ENCODE measurements at places on chromosomes 7 and 10. TPM values are rescaled to one million over a fixed set of nuclear protein-coding genes. Genes with fewer than 3 reads are reported as not detected.

Gene FOXP2
- 4.9 TPM for total RNA-seq

Gene LAMB1
- 40.7 TPM for total RNA-seq

DNA sequence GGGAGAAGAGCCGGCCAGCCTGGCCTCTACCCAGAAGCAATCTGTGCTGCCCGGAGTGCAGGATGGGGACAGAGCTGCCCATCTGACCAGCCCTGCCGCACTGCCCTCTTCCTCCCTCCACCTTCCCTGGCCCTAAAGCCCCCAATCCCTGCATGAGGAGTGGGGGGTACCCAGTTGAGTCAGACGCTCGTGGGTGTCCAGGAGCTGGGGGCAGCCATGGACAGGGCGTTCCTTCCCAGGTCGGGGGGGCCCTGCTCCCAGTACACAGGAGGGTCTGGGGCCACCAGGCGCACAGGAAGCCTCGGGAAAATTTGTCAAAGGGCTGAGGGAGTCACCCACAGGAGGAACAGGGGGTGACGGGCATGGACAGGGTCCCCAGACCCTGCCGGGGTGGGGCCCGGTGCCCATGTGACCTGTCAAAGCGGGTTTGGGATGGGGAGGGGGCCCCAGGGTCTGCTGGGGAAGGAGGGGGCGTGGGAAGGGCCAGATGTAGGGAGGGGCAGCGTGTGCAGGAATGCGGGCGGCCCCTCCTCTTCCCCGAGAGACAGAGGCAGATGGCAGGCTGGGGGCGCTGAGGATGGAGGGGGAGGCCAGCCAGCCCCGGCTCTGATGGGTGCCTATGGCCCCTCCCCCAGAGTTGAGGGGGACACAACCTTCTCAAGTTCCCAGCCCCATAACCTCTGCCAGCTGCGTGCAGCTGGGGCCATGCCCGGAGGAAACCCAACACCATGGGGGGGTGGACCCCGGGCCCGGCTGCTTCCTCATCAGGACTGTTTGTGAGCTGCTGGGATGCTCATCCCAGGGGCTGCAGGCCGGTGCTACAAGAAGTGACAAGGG, 21.5 kb upstream of the GRIFIN start:
- no peak for DNase-seq

DNA sequence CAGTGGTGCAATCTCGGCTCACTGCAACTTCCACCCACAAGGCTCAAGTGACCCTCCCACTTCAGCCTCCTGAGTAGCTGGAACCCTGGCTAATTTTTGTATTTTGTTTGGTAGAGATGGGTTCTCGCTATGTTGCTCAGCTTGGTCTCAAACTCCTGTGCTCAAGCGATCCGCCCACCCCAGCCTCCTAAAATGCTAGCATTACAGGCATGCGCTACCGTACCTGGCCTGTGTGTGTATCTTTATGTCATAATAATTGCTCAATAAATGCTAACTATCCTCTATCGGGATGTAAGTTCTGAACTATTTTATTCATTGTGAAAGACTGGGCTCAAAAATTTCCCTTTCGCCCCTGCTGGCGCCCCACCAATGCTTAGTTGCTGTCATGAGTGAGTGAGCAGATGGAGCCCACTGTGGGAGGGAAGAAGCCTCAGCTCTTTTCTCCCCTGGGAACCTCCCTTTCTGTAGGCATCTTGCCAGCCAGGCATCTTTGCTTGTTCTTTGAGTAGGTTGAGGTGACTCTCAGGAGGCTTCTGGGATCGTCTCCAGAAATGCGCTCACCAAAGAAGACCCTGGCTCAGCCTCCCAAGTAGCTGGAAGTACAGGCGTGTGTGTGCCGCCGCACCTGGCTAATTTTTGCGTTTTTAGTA, 38.3 kb downstream of the CAMK1D start:
- DNase-seq, result no peak

DNA sequence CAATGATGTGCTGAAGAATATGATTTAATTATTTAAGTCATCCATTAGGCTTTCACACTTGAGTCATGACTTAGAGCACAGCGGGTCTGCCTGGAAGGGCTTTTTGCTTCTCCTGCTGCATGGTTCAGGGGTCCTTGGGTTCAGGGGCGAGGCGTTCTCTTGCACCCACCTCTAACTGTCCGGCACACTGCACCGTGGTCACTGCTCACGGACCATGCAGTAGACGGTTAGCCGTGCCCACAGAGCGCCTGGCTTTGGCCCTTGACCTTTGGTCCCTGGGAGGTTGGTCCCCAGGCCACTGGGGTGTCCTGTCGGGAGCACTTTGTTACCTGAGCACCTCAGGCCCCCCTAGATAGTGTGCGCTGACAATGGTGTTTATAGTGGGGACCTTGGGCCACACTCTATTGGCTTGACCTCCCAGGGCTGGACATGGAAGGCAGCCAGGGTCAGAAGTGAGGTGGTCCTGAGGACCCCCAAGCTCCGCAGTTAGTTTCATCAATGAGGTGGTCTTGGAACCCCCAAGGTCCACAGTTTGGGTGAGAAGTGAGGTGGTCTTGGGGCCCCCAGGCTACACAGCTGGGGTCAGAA, 110.6 kb downstream of the ACTR3B start:
- no peak for DNase-seq

Gene MRLN
- 205 TPM for total RNA-seq

DNA sequence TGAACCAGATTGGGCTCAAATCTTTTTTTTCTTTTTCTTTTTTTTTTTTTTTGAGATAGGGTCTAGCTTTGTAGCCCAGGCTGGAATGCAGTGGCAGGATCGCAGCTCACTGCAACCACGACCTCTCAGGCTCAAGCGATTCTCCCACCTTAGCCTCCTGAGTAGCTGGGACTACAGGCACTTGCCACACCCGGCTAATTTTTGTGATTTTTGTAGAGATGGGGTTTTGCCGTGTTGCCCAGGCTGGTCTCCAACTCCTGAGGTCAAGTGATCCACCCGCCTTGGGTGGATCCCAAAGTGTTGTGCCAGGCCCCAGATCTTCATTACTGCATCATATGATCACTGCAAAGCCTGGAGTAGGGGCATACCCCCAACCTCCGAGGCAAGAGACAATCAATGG, 2.8 kb downstream of the DNAJC30 start:
- no peak for DNase-seq

Gene GOLGA7B
- 2.3 TPM for total RNA-seq

DNA sequence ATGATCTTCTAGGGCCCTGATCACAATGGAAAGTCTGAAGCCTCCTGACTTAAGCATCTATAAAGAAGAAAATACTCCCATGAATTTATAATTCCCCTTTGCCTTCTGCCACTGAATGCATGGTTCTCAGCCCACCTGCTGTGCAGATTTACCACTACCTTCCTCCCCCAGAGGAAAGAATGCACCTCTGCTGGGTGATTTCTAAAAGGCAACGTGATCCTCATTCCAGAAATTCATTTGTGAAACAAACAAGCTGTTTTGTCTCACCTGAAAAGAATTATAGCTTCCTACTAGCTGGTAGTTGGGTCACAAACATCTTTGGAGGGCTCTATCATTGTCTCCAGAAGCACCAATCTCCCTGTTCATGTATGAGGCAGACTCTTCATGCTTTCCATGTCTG, 320.2 kb downstream of the CDC14C start:
- no peak for DNase-seq

Gene PLAU
- total RNA-seq, result 0.83 TPM

DNA sequence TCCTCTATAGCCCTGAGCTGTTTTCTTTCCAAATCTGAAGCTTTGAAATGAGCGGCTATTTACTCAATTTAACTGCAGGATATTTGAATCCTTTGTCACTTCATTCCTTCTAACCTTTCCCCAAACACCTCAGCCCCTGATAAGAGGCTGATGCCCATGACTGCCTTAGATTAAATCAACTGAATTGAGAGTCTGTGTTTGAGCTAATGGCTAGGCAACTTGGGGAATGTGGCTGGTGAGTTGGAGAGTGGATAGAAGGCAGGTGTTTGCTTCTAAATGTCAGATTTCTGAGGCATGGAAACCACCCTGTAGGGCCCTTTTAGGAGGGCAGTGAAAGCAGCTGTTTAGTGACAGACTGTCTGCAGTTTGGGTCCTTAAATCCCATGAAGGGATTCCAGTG, 759.9 kb downstream of the LRMDA start:
- DNase-seq, result no peak

- no peak for DNase-seq
These were observed 28.4 kb downstream of the RBM20 start for GRCh38 chr10:110672580-110672919.

DNA sequence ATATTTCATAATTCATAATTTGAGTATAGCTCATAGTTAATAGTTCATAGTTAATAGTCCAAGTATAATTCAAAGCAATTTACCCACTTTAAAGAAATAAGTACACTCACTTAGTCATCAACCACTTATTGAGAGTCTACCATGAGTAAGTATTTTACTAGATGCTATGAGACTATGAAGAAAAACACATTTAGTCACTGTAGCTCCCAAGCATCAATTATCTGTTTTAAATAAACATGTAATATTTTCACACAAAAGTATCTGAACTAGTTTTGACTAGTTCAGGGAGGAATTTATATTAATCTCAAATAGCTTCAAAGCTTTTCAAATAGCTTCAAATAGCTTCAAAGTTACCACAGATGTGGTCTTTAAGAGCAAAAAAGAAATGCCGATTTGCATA, 119.2 kb downstream of the ANK3 start:
- DNase-seq, result no peak

Gene UCMA
- total RNA-seq, result not detected

DNA sequence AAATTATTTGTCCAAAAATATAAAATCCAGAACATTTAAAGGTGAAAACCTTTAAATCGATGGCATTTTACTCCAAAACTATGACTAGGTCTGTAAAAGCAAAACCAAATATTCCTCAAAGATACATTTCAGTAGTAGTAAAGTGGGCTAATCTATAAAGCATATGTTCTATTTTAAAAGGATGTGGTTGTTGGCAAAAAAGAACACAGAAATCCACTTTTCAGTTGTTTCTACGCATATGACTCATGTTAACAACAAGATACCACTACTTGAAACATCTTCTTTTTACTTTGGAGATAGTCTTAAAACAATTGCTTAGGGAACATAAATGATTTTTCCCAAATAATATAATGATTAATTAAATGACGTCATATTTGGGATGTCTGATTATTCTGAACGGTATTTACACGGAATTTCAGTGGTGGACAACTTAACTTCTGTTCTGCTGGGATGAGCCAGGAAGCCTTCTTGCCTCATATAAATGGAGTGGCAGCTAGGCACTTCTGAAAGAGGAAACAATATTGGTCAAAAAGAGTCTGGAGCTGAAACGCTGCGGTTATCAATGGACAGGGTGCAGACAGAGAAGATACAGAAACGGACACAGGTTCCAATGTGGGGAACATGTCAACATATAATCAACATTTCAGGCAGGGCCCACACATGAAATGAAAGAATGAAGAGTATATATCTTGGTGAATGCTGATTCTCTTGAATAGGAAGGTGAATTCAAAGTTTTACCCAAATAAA, 78.5 kb downstream of the ETV1 start:
- DNase-seq, result no peak

- DNase-seq, result no peak
These were observed 23.6 kb upstream of the HIBADH start for GRCh38 chr7:27686315-27686714.

DNA sequence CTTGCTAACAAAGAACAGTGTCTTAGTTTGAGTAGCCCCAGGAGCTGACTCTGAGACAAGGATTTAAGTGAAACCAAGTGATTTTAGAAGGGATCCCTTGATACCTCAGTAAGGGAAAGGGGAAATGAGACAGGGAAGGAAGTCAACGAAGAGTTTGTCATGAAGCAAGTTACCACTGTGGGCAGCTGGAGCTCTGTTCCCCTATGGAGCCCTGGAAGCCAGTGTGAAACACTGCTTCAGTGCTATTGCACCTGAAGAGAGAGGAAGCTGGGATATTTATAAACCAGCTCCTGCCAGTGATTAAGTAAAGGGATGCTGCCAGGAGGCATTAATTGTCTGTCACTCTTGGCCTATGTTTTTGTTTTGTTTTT, 58.9 kb upstream of the WAPL start:
- no peak for DNase-seq

DNA sequence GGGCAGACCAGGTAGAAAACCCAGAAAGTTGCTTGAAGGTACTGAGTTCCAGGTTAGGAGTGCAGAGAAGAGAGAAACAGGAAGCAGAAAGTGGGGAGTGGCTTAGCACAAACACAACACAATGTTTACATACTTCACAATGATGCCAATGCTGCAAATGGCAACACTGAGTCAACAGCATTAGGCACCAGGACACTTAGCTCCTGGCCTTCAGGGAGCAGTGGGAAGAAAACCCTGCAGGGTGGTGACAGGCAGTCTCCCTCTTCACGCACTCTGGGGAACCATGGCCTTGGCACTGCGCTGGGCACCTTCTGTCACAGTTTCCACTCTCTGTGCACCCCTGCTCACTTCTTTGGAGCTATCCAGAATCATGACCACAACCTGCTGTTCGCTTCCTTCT, 7.3 kb downstream of the ICA1 start:
- DNase-seq, result no peak
